ENCODE measurements at places on chromosomes 6 and 20.

GRCh38 chr20:20017844-20018185 is 653 bp downstream of the NAA20 start:
- DNase-seq, result no peak

GRCh38 chr20:12914804-12915203 is 94.0 kb upstream of the SPTLC3 start:
- no peak for DNase-seq

DNA sequence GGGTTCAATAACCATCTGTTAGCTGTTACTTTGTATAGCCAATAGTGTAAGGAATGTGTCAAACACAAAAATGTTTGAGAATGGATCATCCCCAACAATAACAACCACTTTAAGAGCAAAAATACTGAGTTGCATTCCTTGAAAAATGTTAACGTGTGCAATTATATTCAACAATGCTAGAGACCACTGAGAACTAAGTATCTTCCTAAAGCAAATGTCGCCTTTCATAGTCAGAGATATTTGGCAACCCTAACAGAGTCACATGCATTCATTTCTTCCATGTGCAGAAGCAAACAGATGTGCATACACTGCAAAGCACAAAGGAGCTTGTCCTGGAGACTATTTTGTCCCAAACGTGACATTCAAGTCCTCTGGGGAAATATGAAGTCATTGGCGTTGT is 448.6 kb downstream of the GJA1 start:
- DNase-seq, result no peak

- peak; percentile 30 for DNase-seq
Observed at GRCh38 chr6:28880894-28881780, 42.6 kb downstream of the TRIM27 start.

GRCh38 chr6:98904096-98904495 is 43.6 kb downstream of the FBXL4 start:
- DNase-seq, result no peak

GRCh38 chr20:39849664-39850063 is 839.4 kb downstream of the MAFB start:
- no peak for DNase-seq

DNA sequence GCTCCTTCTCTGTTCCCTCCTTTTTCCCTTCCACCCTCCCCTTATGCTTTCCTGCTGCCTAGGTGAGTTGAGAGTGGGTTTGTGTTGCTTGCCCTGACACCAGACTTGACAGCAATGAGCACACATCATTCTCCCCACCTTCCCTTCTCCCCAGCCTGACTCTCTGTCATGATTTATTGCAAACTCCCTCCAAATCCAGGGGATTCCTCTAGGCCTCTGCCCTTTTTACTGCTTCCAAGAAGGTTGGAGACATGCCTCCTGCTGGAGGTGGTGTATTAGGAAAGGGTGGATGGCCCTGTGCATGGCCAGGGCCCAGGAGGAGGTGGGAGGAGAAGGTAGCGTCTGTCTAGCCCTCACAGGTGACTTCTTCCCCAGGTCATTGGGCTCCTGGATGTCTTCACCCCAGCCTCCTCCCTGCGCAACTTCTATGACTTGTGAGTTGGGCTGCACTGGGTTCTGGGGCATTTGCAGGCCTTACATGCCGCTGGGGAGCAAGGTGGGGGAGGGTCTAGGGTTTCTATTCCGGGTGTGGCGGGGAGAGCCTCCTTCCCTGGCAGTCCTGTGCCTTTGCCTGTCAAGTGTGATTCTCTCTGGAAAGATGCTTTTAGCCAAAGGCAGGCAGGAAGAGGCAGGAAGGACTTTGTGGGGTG is 2.1 kb downstream of the MAPK13 start:
- no peak for DNase-seq

DNA sequence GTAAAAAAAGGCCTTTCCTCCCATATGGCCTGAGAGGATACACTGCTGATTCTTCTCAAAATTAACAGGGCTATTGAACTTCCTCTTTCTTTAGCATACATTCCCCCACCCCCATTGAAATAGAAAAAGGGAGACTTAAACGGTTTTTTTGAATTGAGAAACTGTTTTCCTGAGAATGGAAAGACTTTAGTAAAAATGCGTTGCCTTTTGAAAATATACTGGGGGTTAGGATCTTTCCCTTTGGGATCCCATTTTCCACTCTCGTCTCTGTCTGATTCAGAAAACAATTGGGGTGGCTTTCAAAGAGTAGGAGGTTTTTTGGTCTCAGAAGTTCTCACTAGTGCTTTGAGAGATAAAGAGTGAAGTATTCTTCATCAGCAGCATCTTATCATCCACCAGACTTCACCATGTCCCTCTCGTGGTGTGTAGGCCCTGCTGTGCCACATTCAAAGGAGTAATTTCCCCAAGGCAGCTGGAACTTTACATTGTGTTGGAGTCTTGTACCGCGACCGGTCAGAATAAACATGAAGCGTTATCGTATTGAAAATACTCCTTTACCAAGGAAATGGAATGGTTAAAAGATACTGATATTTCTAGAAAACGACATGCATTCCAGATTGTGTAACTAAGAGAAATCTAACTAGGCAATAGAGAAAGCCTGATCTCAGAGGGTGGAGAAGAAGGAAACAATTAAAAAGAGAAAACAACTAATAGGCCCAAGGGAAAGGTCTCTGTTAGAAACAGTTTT is 10.6 kb downstream of the MYB start:
- DNase-seq, result no peak

GRCh38 chr20:5168651-5169396 is 42.0 kb downstream of the CDS2 start:
- no peak for DNase-seq

GRCh38 chr6:11412616-11413015 is 124.9 kb upstream of the TMEM170B start:
- no peak for DNase-seq

GRCh38 chr20:33263784-33264183 is 19.2 kb upstream of the BPIFB1 start:
- no peak for DNase-seq

DNA sequence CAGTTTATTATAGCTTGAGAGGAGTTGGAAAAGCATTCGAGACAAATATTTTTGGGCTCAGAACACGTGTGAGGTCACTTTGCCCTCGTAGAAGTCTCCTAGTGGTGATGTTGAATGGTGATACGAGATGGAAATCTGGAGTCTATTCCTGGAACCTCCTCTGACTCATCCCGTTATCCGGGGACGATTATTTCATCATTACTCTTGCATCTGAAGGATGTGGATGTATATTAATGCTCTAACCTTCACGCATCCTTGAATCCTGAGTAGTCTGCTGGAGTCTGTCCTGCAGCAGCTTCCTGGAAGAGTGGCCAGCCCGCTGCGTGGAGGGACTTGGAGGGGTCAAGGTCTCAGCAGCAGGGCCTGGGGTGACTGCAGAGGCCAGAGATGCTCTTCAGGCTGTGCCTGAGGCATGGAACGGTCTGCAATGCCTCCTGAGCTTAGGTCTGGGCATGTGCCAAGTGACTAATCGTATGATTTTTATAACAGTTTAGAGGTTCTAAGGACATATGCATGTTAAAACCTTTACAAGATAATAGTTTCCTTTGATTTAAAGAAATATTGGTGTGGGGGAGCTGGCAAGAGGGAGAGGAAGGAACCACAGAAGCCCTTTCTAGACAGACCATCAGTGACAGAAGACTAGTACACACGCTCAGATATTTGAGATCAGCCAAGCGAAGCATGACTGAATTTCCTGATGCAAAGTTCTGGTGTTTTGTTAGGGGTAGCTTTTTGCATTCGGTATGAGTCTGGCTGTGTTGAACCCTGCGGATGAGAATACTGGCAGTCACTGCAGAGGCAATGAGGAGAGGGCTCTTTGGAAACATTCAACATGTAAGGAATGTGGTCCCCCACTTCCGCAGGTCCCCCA is 400.2 kb downstream of the QKI start:
- DNase-seq, result no peak

GRCh38 chr6:101926149-101926925 is 532.8 kb downstream of the GRIK2 start:
- DNase-seq, result no peak

DNA sequence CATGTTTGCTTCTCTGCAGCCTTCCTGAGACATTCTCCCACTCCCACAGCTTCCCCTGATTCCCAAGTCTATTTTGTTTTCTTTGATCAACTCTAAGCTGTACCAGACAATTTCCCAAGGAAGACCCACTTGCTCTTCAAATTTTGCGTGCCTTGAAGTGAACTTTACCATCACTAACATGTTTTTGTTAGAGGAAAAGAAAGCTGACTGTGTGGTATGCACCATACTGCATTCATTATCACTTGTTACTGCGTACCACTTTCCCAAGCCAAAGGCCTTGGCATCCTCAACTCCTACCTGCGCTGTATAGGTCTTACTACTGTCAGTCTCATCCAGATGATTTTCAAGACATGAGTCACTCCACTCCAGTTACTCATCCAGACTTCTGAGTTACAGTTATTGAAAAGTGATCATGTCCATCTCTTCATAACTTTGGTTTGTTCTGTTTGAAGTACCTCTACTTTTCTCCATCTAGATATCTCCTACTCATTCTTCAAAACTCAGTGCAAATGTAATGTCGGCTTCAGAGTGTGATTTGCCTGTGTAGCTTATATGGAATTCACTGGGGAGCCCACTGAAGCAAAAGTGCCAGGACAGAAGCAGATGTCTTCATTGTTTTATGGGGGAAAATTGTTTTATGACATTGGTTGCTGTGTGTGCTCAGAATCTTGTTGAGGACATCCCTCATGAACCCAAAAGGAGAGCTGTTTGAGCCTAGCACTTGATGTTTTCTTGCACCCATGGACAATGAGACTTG is 5.2 kb downstream of the RPS12 start:
- DNase-seq, result no peak
